ENCODE measurements at places on chromosomes 2 and 18.
A peak's percentile ranks its signal among the peaks of the same experiment; 100 is the strongest.

GRCh38 chr2:172091761-172092566 is 6.7 kb downstream of the DLX1 start:
- DNase-seq: peak; percentile 24

- no peak for DNase-seq
These were observed 236.7 kb downstream of the FHOD3 start for GRCh38 chr18:36534154-36534688.

DNA sequence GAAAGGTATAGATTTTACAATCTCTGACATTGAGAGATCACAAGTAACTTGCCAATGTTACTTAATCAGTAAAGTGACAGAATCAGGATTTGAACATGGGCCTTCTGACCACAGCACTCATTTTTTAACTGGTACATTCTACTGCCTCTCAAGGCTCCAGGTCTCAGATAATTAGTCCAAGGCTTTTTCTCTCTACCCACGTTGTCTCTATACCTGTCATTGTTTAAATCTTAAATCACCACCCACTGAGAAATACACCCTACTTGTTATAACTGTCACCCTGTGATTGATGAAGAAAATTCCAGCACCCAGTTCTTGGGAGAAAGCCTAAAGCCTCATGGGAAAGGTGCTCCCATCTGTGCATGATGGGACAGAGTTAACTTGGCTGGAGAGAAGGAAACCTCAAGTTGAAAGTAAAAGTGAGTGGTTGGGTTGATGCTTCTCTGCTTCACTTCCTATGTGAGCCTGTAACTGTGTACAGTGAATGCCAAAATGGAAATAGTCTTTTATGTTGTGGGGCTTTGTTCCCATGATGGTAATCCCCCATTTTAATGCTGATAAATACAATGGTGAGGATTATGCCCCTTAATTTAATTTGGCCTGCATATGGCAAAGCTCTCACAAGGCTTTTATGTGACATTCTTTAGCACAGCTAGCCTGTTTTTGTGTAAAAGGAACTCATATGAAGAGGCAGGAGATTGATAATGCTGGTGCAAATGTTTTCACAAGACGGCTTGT is 190.1 kb upstream of the SP5 start:
- no peak for DNase-seq

- DNase-seq: no peak
These were observed 3.0 kb downstream of the CALCRL start for GRCh38 chr2:187445051-187445450.

- no peak for DNase-seq
These were observed 17.2 kb upstream of the RPRM start for GRCh38 chr2:153495725-153496124.

DNA sequence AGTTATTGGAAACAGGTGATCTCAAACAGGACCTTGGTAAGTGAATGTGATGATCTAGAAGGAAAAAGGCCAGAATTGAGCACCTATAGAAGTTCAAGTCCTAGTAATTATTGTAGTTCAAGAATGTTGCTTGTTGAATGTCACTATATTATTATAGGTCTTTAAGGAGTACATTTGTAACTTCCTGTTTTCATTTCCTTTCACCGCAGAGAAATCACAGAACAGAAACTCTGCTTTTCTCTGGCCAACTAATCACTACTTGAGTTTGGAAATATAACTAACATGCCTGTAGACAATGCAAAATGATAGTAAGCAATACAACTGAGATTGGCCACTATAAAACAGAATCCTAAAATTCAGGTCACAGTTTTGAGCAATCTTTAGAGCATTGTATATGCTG is 61.8 kb upstream of the EFEMP1 start:
- DNase-seq: peak; percentile 43

DNA sequence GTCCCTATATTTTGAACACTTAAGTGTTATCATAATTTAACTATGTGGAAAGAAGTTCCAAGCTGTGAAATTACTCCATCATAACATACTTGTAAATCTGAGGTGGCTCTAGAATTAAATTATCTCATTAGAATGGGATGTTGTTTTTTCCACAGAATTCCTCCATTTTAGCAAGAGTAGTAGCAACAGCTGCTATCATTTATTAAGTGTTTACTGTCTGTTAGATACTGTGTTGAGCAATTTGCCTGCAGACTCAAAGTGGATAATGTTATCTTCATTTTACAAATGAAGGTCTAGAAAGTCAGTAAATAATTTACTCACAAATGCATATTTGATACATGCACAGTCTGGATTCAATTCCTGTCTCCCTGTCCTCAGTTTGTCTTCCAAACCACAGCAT is 504.8 kb upstream of the NRP2 start:
- no peak for DNase-seq

- DNase-seq: no peak
These were observed 40.0 kb upstream of the GLS start for GRCh38 chr2:190840569-190841172.

GRCh38 chr2:126656431-126657147 is 631 bp downstream of the GYPC start:
- peak; percentile 60 for DNase-seq
